ENCODE measurements at places on chromosomes 2 and 18.

- no peak for DNase-seq
Observed at GRCh38 chr2:219533930-219534661, 9.5 kb downstream of the CHPF start.

DNA sequence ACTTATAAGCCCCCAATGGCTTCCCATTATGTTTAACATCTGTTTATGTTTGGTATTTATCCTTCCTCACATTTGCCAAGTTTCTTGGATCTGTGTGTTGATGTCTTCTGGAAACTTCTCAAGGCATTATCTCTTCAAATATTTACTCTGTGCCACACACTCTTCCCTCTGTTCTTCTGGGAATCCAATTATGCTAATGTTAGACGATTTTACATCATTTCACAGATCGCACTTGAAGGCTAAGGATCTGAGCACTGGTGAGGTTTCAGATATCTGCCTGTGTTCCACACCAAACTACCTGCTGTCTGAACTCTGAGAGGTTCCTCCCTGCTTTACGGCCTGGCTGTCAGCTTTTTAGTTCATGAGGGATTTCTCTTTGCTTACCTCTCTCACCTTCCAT is 10.1 kb downstream of the AOX1 start:
- no peak for DNase-seq

GRCh38 chr2:53129851-53130250 is 637.8 kb upstream of the CHAC2 start:
- DNase-seq, result no peak

GRCh38 chr2:239470151-239470900 is 69.5 kb upstream of the HDAC4 start:
- no peak for DNase-seq

DNA sequence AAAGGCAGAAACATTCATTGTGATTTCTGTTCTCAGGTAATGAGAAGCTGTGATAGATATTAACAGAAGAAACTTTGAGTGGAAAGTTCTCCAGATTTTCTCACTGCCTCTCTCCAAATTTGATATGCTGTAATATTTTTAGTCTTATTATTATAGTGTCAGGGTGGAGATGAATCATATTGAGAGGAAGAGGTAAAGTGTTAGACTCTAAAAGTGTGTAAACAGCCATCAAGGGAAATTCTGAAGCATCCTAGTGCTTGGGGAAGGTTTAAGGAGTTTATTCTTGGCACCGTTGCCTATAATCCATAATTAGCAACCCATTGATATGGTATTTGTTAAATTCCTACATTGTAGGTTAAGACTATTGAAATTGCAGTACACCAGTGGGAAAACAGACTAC is 104.7 kb upstream of the NABP1 start:
- no peak for DNase-seq

DNA sequence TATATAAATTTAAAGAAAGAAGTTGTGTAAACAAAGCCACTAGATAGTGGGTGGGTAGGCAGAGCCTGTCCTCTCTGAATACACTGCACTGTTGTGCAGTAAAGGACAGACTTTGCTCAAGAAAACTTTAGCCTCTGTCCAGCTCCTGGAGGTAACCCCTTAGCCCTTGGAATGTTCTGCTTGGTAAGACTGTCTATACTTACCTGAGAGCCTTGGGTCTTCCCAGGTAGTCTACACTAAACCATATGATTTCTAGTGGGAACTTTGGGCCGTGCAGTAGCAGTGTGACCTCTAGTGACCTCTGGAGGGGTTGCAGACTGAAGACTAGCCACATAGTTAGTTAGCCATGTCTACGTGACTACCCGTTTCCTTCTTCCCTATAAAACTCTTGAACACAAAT is 678.3 kb upstream of the NRXN1 start:
- no peak for DNase-seq

DNA sequence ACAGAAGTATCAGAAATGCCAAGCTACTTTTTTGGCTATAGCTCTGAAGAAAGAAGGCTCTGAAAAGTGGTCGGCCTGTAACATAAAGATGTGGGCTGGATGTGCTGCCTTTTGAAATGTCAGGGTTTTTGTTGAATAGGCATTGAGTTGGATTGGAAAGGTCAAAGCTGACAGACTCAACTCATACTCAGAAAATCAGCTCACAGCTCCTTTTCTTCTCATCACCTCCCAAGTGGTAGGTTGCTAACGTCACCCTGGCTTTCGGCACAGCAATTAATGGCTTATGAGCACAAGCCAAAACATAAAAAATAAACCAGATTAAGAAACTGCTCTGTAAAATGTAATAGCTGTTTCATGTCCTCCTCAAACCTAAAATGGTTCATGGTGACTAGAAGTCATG is 68.3 kb downstream of the KCNF1 start:
- no peak for DNase-seq

- no peak for DNase-seq
Observed at GRCh38 chr18:42536442-42536841, 579.0 kb downstream of the RIT2 start.

DNA sequence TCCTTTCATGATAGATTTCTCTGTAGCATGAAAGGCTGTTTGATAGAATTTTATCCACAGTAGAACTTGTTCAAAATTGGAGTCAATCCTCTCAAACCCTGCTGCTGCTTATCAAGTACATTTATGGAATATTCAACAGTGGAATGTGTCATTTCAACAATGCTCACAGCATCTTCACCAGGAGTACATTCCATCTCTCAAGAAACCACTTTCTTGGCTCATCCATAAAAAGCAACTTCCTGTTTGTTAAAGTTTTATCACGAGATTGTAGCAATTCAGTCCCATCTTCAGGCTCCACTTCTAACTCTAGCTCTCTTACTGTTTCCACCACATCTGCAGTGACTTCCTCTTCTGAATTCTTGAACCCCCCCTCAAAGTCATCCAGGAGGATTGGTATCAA is 29.4 kb downstream of the PDCL3 start:
- no peak for DNase-seq

DNA sequence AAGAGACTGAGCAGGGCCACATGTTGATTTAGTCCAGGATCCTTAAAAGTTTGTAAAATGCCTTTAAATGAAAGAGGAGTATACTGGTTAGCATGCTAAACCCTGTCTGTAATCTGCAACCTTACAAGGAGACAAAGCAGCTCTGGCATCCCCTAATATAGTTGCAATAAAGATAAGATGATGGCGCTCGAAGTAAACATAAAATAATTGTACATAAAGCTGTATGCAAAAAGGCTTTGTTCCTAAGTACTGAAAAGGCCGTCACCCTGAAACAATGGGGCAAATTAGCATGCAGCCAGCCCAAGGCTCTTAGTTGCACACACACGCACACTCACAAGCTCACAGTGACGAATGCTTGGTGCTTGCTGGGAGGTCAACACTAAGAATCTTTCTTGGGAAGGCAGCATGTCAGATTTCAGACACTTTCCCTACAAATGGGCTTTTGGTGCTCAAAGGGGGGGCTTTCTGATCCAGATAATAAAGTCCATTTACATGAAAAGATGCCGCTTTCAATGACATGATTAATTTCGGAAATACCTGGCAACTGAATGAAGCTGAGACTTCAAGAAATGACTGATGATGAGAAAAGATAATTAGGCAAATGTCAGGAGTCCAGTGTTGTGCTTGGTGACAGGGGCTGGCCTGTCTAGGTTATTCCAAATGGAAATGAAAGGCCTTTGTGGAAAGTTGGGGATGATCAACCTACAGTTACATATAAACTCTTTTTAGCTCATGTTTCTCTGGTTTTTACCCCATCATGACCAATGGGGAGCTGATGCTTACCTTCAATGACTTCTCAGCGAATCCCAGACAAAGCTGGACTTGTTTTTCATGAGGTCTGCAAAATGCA is 370.3 kb downstream of the MEIS1 start:
- no peak for DNase-seq

- DNase-seq, result peak; percentile 59
Observed at GRCh38 chr2:216340280-216340631, 32.0 kb downstream of the MARCHF4 start.

DNA sequence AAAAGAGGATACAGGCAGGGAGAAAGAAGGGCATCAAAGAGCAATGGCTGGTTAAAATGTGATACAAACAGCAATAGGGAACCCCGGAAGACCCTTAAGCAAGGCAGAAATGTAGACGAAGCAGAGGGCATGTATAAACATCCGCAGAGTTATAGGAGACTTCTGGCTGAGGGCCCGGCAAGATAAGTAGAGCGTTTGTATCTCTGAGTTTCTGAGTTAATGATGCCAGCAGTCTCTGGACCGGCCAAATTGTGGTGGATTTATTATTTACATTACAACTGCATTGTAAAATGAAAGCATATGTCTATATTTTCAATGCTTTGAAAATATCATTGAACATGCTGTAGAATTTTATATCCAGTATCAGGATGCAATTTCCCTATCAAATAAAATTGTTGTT is 148.0 kb upstream of the KCTD1 start:
- DNase-seq, result no peak

GRCh38 chr2:124088616-124089015 is 63.5 kb downstream of the CNTNAP5 start:
- no peak for DNase-seq

GRCh38 chr2:44779793-44780192 is 161.7 kb upstream of the SIX3 start:
- no peak for DNase-seq

DNA sequence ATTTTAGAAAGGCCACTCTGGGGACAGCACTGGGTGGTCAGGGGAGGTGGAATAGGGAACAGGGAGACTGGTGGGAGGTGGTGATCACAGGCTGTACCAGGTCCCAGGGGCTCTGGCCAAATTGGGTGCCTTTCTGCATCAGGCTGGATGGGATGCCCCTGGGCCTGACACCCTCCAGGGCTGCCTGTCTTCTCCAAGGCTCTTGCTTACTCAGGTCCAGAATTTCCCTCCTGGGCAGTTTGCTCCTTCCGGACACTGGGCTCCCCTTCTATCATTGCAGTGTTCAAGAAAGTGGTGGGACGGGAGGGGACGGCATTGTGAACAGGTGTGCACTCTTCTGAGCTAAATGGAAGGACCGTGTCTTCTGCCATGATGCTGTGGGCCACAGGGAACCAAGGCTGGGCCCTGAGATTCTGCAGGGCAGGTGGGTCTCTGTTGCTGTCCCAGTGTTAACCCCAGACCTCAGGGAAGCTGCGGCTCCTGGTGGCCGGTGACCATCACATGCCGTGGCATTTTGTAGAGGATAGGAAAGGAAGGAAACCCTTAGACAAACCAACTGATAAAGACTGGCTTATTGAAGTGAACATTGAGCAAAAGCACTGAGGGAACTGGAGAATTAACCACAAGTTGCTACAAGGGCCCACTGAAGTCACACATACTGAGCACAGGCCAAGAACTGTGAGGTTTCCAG is 93.7 kb upstream of the HS6ST1 start:
- DNase-seq, result no peak

DNA sequence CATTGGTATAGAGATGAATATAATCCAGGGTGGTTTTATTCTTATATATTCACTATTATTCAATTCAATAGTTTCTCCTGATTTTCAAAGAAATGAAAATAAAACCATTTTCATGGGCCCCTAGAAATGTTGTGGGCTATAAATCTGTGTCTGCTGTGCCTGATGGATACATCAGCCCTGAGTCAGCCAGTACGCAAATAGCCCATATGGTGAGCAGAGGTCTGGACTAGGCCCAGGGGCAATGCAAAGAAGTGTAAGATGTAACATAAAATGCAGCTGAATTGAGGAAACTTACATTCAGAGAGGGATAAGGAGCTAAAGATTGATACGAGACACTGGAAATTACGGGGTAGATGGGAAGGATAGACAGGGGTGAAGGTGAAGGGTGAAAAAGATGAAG is 122.5 kb downstream of the MAIP1 start:
- no peak for DNase-seq

GRCh38 chr18:25223211-25223610 is 128.8 kb downstream of the ZNF521 start:
- no peak for DNase-seq

- DNase-seq, result no peak
Observed at GRCh38 chr2:19484736-19485135, 126.3 kb upstream of the OSR1 start.

- no peak for DNase-seq
Observed at GRCh38 chr2:58950795-58951462, 709.8 kb upstream of the FANCL start.

GRCh38 chr18:22169011-22169888 is at the start of gene GATA6:
Gene GATA6, plus strand, starts transcription at chr18:22169589. Its CDS starts 1,556 bp downstream, at chr18:22171145.
- no peak for DNase-seq

GRCh38 chr2:149538138-149538833 is 49.3 kb downstream of the MMADHC start:
- no peak for DNase-seq

GRCh38 chr2:99984799-99985515 is 157.4 kb downstream of the AFF3 start:
- no peak for DNase-seq

GRCh38 chr2:34162231-34162630 is 563.1 kb upstream of the FAM98A start:
- no peak for DNase-seq
